ENCODE measurements at places on chromosomes 1 and 21.
A peak's percentile ranks its signal among the peaks of the same experiment; 100 is the strongest.

- no peak for DNase-seq
Observed at GRCh38 chr1:192626366-192627179, 9.4 kb upstream of the RGS13 start.

DNA sequence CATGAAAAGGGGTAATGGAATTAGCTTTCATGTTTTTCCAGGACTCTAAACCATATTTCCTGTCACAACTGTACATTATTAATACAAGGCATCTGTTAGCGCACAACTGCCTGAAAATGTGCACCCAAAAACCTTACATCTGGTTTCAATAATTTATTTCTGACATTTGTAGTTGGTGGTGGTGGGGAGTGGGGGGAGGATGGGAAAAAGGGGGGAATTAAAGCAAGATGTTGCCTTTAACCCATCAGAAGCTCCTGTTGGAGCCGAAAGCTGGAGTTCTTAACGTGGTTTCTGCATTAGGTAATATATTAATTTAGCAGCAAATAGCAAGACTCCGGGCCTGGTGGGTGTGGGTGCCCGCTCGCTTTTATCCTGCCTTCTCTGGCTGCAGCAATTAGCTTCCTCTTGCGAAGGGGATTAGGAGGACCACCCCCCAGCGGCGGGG lies 36.9 kb upstream of the HHAT start:
- no peak for DNase-seq

DNA sequence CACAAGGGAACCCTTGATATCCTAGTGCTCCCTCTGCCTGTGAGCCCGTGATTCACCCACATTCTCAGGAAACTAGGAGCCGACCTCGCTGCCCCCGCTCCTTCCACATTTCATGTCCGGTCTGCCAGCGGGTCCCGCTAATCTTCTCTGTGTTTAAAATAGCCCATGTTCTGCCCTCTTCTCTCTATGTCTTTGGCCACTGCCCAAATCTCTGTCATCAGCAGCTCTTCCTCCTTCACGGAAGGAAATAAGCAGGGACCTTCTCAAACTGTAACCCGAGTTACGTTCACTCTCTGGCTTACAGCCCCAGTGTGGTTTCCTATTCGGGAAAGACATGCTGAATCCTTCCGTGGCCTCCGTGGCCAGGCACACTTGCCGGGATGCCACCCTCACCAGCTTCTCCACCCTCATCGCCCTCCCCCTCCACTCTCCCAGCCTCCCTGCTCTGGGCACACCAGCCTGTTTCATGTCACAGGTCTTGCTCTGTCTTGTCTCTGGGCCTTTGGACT lies 21.1 kb upstream of the UBXN10 start:
- no peak for DNase-seq

GRCh38 chr1:192575499-192576189 lies at the start of gene RGS1:
Gene RGS1, plus strand, starts transcription at chr1:192575773. Its CDS starts 20 bp downstream, at chr1:192575793.
- DNase-seq = no peak

- no peak for DNase-seq
Observed at GRCh38 chr1:70168283-70168682, 37.1 kb downstream of the LRRC40 start.

- DNase-seq = no peak
Observed at GRCh38 chr1:15189692-15190370, 36.3 kb downstream of the TMEM51 start.

DNA sequence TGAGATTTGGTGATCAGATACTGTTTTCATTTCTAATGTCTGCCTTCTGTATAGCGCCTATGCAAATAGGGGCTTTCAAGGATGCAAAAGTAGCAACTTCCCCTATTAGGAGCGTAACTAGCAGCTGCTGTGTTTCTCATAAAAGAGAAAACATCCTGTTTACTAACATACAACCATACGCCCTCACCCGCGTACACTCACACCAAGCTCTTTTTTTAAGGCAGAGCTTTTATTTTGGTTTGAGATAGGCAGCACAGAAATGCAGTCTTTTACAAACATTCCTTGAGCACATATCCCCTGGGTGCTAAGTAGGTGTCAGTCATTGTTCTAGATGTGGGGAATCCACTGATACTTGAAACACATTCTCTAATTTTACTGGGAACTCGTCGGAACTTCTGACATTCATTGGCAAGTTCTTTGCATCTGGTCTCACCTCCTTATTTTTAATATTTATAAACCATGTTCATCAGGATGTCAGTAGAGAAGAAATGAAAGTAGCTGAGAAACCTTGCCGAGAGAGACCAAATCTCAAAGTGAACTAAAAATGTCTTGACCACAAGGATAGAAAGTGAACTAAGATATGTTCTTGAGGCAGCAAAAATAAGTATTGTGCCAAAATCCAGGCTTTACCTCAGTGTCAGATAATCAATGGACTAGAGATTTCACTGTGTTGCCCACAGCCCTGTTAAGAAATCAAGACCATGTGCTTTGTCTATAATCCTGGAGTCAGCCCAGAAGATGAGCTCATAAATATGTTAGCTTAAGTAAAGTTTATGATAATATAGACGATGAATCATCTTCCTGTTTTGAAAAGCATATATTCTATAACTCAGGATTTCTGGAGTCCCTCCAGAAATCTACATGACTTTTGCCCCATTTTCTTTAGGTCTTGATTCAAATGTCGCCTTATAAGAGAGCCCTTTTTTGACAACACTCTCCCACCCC lies 350.9 kb downstream of the ST6GALNAC3 start:
- peak; percentile 0 for DNase-seq

DNA sequence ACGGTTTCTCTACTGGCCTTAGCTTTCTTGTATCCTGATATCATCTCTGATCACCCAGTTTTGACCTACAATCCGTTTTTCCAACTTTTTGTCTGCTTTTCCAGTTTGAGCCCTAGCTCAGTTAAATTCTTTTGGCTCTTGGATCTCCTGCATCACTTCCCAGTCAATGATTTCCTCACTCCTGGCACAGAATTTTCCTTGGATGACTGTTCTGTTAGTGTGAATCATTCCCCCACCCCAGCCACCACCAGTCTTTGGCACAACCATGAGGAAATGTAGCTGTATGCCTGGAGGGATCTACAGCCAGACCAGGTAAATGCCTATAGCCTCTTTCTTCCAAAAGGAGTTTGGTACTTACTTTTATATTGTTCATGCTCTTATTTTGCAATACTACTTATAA lies 187.2 kb upstream of the PTGFR start:
- DNase-seq = peak; percentile 92

DNA sequence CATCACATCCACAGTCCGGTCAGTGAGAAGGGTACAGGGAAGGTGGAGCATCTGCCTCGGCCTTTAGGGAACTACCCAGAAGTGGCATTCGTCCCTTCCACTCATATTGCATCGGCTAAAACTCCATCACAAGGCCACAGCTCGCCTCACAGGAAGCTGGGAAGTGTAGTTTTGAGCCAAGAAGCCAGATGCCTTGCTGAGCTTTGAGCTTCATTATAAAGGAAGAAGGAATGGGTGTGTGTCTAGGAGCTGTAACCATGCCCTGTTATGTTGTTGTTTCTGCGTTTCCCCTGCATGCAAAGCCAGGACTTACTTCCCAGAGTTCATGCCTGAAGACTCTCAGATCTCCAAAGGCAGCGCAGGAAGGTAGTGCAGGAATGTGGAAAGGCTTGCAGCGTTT lies 61.1 kb downstream of the OPTC start:
- no peak for DNase-seq

DNA sequence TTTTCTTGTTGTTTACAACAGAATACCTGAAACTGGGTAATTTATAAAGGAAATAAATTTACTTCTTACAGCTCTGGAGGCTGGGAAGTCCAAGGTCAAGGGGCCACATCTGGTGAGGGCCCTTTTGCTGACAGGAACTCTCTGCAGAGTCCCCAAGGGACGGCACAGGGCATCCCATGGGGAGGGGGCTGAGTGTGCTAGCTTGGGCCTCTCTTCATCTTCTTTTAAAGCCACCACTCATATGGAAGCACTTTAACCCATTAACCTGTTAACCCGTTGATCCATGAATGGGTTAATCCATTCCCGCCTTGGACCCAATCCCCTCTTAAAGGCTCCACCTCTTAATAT lies 76.3 kb downstream of the OBSCN start:
- no peak for DNase-seq

GRCh38 chr1:41724248-41724647 lies 194.5 kb downstream of the HIVEP3 start:
- DNase-seq = no peak

DNA sequence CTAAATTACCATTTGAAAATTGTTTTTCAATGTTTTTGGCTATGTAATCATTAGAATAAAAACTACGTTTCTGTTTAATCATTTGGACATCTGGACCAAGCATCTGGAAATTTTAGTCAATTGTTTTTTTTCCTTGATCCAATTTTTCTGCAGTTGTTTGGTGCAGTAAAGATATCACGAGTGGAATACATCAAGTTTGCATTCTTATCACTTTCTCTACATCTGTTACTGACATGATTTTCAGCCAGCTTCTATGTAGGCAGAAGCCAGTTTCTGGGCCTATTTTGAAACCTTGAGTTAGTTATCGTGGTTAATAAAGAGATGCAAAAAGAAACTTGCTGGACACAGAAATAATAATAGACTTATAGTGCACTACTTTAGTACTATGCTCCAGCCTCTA lies 277.9 kb upstream of the ADAMTS5 start:
- DNase-seq = no peak

DNA sequence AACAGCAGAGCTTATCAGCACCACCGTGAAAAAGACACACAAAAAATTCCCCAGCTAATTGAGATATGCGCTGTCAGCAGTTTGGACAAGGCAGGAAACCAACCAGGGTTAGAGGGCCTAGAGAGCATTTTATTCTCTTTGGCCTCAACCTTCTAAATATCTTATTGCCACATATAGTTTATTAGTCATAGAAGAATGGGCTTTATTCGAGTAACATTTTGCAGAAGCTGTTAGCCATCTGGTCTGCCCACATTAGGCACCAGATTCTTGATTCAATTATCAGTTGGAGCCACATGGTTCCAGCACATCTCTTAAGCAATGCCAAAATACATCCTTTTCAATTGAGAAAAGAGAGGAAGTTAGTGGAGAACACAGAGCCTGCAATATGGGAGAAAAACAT lies 109.9 kb upstream of the CXADR start:
- no peak for DNase-seq

GRCh38 chr1:89363638-89364536 lies at the start of gene GBP6:
Gene GBP6, plus strand, starts transcription at chr1:89364059. Its CDS starts 4,493 bp downstream, at chr1:89368552.
- peak; percentile 92 for DNase-seq

- DNase-seq = peak; percentile 60
Observed at GRCh38 chr1:116498789-116499628, 71.8 kb downstream of the CD58 start.

DNA sequence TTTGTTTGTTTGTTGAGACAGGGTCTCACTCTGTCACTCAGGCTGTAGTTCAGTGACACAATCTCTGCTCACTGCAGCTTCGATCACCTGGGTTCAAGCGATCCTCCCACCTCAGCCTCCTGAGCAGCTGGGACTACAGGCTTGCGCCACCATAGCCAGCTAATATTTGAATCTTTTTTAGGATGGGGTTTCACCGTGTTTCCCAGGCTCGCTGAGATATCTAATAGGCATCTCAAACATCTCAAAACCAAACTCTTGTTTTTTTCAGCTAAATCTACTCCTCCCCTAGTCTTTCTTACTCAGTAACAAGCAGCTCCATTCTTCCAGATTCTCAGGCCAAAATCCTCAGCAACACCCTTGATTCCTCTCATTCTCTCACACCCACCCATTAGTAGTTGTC lies 22.0 kb upstream of the SRRM1 start:
- DNase-seq = no peak

DNA sequence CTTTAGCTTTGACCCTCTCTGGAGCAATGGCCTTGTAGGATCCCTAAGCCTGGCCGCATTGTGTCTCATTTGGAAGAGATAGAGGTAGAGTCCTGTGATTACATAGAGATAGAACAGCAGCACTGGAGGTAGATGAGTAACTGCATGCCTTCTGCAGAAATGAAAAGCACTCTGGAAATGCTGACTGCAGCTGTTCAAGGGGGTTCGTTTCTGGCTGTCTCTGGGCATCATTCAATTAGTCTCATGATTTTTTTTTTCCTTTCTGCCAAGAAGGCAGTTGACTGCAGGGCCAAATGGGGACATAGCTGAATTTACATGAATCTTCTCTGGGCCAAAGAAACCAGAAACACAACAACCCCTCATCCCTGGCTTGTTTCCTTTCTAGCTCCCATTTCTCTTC lies 28.1 kb upstream of the SNX27 start:
- DNase-seq = no peak

GRCh38 chr1:160408864-160409263 lies 8.5 kb downstream of the VANGL2 start:
- no peak for DNase-seq

DNA sequence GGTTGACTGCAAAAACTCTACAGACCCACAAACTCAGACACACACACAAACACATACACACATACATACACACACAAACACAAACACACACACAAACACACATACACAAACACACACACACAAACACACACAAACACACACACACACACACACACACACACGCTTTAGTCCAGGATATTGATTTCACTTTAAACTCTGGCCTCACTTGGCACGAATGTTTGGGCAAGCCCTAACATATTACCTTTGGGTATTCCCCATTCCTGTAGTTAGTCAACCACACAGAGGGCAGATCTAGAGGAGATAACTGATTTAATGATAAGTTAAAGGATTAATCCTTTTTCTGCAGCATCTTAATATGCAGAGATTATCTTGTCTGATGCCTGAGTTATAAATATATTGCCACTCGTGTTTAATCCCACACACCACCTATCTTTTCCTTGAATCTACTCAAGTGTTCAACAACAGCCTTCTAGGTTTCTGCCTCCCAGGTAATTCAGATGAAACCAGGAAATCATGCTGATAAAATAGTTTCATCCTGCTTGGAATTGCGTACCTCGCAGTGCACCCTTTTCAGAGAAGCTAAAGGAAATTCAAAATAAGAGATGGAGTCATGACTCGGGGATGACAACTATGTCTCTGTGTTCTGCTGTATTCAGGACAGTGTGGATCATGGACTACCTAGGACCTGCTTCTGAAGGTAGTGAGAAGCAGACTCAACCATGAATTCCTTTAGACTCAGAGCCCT lies 14.5 kb upstream of the RUNX1 start:
- DNase-seq = peak; percentile 95

DNA sequence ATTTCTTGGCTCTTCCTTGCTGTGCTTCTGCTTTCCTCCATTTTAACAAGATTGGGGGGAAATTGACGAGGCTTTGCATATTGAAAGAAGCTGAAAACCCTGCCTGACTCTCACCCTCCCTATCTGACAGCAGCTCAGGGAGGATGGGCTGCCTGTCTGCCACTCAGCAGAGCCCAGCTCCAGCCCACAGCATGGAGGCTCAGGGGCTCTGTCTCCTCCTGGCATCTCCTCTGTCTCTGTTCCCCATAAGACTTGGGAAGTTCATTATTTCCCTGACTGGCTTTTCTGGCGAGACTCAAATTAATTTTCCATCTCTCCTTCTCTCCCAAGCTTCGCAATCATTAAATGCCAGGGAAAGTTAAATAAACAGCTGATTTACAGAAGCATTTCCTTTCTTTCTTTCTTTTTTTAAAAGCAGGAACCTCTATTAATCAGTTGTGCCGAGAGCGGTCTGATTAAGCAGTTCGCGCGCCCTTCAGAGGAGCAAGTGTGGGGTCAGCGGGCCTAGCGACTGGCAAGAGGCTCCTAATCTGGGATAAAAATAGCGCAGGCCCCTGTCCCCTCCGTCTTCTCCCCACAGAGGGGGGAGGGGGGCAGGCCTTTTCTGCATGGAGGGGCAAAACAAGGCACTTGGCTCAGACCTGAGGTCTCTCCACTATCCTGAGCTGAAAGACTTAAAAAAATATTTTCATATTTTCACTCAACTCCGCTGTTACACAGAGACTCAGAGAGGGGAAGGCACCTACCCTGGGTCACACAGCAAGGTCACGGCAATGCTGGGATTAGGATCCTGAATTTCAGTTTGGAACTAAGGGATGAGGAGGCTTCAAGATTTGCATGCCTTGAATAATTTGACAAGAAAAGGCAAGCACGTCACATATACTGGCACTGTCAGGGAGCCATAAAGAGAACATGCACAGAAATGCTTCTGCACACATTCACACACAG lies 170.4 kb downstream of the ACTL8 start:
- no peak for DNase-seq

Data from mammary epithelial cell (primary cell).